Activated naive CD8-positive, alpha-beta T cell treated with anti-CD3 and anti-CD28 coated beads, Interleukin-2, amount 10 ng/mL, durations not matched to agents 7 days and 5 days (primary cell): ENCODE measurements at places on chromosomes 7 and 10. TPM values are rescaled to one million over a fixed set of nuclear protein-coding genes. Genes with fewer than 3 reads are reported as not detected.
A peak's percentile ranks its signal among the peaks of the same experiment; 100 is the strongest.

DNA sequence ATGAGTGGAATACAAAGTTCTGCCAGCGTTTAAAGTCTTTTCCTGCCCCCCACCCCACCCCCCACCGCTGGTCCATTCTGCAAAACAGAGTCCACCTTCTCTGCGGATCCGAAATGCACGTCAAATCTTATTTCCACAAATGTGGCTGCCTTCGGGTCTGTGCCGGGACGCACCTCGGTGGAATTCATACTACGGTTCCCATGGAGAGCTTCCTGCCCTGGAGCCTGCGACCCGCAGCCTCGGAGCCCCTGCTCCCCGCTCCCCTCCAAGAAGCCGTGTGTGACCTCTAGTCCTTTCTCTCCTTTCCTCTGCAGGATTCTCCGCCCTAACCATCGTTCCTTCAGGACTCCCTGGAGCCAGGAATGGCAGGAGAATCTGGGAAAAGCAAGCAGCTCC, 12.5 kb upstream of the CALML5 start:
- H3K27me3 ChIP-seq, result peaks cover 23% of the 10 kb centered on the region
- peak; percentile 6 for DNase-seq
- H3K4me3 ChIP-seq, result no peak overlapping the region
- H3K36me3 ChIP-seq, result no peaks in the 10 kb centered on the region
- no peak overlapping the region for H3K27ac ChIP-seq

- peaks cover 2% of the 10 kb centered on the region for H3K4me1 ChIP-seq
- no peak overlapping the region for H3K4me3 ChIP-seq
- peaks cover 10% of the 10 kb centered on the region for H3K27me3 ChIP-seq
- no peak for DNase-seq
- H3K36me3 ChIP-seq, result no peaks in the 10 kb centered on the region
Observed at GRCh38 chr10:32217216-32217615, 129.7 kb downstream of the EPC1 start.

Gene HYAL4
- total RNA-seq, result not detected

Gene ALKBH4
- total RNA-seq, result 12.5 TPM

DNA sequence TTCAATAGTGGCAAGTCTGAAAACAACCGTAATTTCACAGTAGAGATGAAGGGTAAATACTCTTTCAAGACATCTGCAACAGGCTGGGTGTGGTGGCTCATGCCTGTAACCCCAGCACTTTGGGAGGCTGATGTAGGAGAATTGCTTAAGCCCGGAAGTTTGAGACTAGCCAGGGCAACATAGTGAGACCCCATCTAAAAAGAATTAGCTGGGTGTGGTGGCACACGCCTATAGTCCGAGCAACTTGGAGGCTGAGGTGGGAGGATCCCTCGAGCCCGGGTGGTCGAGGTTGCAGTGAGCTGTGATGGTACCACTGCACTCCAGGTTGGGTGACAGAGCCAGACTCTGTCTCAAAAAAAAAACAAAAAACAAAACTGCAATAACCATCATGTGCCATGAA, 71.8 kb downstream of the PFKFB3 start:
- peaks cover 28% of the 10 kb centered on the region for H3K36me3 ChIP-seq
- no peak overlapping the region for H3K27ac ChIP-seq
- no peak for DNase-seq
- H3K27me3 ChIP-seq, result no peaks in the 10 kb centered on the region
- no peak overlapping the region for H3K4me3 ChIP-seq
- H3K4me1 ChIP-seq, result peaks cover 56% of the 10 kb centered on the region

Gene AFAP1L2
- total RNA-seq, result 5.0 TPM

- H3K27me3 ChIP-seq, result peaks cover 4% of the 10 kb centered on the region
- no peak for DNase-seq
- peaks cover 2% of the 10 kb centered on the region for H3K4me1 ChIP-seq
- no peak overlapping the region for H3K4me3 ChIP-seq
- no peak overlapping the region for H3K27ac ChIP-seq
Observed at GRCh38 chr7:101580596-101580995, 48.5 kb downstream of the MYL10 start.

DNA sequence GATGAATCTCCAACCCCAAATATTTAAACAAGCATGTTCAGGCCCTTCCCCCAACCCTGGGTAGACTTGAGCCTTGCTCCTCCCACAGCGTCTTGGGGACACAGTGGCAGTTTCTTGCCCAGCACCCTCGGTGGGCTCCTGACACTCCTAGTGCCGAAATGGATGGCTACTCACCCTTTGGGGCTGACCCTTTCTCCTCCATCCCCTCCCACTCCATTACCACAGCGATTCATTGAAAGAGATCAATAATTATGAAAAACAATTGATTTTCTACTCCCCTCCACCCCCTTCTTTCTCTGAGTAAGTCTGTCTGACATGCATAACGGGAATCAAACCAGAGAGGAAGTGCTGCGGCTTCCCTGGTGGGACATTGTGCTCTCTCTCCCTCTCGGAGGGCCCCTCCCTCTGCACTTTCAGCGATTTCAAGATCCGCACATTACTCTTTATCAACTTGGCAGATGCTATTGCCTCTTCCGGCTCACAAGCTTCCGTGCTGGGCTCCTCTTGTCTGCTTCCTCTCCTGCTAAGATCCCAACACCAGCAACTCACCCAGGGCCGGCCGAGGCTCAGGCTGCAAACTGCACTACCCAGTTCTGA, 79.0 kb upstream of the PLXNA4 start:
- peak; percentile 63 for DNase-seq
- peaks cover 23% of the 10 kb centered on the region for H3K4me1 ChIP-seq
- H3K4me3 ChIP-seq, result peak overlapping the region; percentile 84
- no peaks in the 10 kb centered on the region for H3K36me3 ChIP-seq
- peak overlapping the region; percentile 92 for H3K27ac ChIP-seq

Gene ASCC1
- total RNA-seq, result 34.4 TPM

DNA sequence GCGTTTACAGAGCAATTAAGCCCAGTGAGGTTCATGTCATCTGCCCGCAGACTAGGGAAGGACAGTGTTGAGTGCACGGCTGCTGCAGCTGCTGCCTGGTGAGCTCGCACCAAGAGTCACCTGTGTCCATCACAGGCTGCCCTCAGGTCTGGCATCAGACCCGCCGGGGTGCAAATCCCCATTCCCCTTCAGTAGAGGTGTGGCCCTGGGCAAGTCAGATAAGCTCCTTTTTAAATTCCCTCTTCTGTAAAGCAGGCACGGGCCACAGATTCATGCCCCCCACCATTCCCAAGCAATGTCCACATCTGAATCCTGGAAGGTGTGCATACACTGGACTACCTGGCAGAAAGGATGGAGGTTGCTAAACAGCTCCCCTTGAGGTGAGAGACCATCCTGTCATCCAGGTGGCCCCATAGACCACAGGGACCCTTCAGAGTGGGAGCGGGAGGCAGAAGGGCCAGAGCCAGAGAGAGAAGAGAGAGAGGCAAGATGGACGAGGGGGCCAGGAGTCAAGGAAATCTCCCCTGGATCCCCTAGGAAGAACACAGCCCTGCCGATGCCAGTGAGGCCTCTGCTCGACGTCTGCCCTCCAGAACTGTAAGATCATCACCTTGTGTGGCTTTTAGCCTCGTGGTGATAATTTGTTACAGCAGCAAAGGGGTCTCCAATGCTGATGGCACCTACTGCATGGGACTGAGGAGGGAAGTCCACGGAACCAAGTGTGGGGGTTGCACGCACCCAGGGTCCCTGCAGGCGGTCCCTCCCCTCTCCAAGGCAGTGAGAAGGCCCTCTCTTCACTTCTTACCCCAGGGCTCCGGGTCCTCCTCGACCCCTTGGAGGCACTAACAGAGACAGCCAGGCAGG, 168.8 kb downstream of the TCERG1L start:
- H3K27ac ChIP-seq, result no peak overlapping the region
- no peak overlapping the region for H3K4me3 ChIP-seq
- H3K36me3 ChIP-seq, result no peaks in the 10 kb centered on the region
- no peaks in the 10 kb centered on the region for H3K27me3 ChIP-seq
- H3K4me1 ChIP-seq, result no peaks in the 10 kb centered on the region
- no peak for DNase-seq

DNA sequence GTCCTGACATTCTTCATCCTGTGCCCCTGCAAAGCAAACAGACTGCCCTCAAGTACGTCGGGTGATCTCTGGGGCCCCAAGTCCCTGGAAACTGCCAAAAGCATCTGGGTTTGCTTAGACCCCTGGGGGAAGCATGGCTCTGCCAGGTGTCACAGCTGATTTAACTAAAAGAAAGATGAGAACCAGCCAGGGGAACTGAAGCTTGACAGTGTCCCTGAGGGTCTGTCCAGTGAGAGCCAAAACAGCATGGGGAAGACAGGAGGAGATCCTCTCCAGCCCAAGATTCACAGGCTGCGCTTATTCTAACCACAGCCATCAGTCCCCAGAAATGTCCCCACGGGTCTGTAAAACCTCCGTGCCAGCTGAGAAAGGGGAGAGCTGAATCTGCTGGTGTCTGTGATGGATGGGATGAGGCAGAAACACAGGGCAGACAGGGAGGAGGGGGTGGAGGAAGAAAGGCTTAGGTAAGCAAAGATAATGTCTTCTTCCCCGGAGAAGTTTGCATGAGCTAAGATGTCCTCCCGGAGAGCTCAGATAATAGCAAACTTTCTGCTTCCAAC, 21.3 kb downstream of the CCDC3 start:
- H3K4me3 ChIP-seq, result no peak overlapping the region
- no peaks in the 10 kb centered on the region for H3K36me3 ChIP-seq
- no peak for DNase-seq
- H3K27ac ChIP-seq, result no peak overlapping the region
- peaks cover 13% of the 10 kb centered on the region for H3K27me3 ChIP-seq

Gene SAMD9
- 65.4 TPM for total RNA-seq

- no peak overlapping the region for H3K27ac ChIP-seq
- H3K27me3 ChIP-seq, result no peaks in the 10 kb centered on the region
- H3K36me3 ChIP-seq, result peaks cover 3% of the 10 kb centered on the region
- peaks cover 18% of the 10 kb centered on the region for H3K4me1 ChIP-seq
Observed at GRCh38 chr7:131039355-131039762, 288.3 kb upstream of the MKLN1 start.

DNA sequence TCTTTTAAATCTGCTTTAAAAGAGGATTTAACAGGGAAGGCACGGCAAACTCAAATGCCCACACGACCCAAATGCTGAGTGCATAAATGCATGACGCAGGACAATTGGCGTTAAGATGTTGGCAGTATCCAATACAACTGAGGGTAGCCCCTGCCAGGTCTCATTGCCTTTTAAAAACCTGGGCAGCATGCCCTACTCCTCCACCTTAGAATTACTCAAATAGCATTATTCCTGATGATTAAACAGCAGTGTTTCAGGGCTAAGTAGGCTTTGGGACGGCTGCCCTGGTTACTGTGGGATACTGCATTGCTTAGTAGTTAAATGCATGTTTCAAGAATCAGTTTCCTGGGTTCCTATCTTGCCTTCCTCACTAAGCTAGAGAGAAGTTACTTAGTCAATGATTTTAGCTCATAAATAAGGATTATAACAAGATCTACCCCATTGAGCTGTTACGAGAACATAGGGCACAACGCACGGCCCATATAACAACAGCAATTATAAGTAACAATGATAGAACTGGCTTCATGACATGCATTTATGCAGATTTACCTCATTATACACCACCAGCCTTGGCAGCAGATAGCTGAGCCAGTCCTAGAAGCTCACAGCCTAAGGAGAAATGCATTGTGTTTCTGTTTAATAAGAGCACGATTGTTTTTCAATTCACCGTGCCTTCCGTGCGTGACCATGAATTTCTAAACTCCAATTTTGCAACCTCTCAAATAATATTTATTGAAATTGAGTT, 7.9 kb downstream of the TUBAL3 start:
- no peaks in the 10 kb centered on the region for H3K36me3 ChIP-seq
- no peak for DNase-seq
- H3K27ac ChIP-seq, result no peak overlapping the region
- H3K4me1 ChIP-seq, result no peaks in the 10 kb centered on the region
- no peak overlapping the region for H3K4me3 ChIP-seq

- no peaks in the 10 kb centered on the region for H3K36me3 ChIP-seq
- H3K4me1 ChIP-seq, result no peaks in the 10 kb centered on the region
- no peak for DNase-seq
- no peaks in the 10 kb centered on the region for H3K27me3 ChIP-seq
- no peak overlapping the region for H3K27ac ChIP-seq
Observed at GRCh38 chr10:17888189-17888588, 63.5 kb upstream of the SLC39A12 start.

Gene SFTPA1
- not detected for total RNA-seq

Gene PAPOLB
- not detected for total RNA-seq

DNA sequence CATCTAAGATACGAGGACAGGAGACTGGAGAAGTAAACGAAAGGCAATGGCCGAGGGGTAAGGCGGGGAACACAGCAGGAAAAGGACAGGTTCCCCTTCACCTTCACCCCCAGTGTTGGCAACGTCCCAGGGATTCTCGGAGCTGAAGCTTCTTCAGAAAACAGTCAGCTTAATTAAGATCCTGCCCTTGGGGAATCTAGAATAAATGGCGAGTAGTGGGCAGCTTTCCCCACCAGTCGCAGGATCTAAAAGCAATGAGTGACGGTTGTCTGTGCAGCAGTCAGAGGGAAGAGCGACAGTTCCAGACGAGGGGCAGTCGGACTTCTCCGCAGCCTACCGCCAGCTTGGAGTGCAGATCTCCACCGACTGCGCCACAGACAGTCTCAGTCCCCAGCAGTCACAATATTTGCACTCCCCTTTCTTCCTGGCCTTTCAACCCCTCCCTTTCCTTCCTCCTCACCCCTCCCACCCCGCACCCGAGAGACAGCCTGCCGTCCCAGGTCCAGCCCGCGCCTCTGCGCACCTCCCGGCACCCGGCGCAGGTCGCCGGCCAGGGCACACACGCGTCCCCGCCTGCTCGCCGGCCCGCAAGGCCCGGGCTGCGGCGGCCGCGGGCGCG, 10.9 kb upstream of the SP8 start:
- peak overlapping the region; percentile 85 for H3K4me3 ChIP-seq
- DNase-seq, result no peak
- peaks cover 63% of the 10 kb centered on the region for H3K27me3 ChIP-seq
- no peaks in the 10 kb centered on the region for H3K36me3 ChIP-seq
- peak overlapping the region; percentile 48 for H3K27ac ChIP-seq
